CD4-positive, alpha-beta T cell treated with Interleukin-4 for 4 hours (primary cell): ENCODE measurements at places on chromosomes 1 and 21.
A peak's percentile ranks its signal among the peaks of the same experiment; 100 is the strongest.

DNA sequence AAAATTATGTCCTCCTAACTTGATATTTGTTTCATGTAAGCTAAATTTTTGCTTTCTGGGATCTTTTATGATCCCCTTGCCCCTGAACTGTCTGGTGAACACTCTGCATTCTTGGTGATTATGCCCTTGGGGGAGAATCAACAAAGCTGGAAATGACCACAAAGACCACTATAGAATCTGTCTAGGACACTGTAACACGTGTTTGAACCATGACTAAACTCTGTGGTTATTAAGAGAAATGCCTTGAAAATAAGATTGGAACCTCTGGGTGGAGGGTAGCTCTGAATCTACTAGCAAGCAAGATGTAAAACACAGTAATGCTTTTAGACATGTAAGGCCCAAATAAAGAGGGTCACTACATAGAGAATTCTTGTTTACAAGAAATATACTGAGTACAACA, 237.5 kb downstream of the HMCN1 start:
- DNase-seq = no peak

GRCh38 chr1:43052786-43053439, 94.2 kb upstream of the SLC2A1 start:
- DNase-seq = no peak

DNA sequence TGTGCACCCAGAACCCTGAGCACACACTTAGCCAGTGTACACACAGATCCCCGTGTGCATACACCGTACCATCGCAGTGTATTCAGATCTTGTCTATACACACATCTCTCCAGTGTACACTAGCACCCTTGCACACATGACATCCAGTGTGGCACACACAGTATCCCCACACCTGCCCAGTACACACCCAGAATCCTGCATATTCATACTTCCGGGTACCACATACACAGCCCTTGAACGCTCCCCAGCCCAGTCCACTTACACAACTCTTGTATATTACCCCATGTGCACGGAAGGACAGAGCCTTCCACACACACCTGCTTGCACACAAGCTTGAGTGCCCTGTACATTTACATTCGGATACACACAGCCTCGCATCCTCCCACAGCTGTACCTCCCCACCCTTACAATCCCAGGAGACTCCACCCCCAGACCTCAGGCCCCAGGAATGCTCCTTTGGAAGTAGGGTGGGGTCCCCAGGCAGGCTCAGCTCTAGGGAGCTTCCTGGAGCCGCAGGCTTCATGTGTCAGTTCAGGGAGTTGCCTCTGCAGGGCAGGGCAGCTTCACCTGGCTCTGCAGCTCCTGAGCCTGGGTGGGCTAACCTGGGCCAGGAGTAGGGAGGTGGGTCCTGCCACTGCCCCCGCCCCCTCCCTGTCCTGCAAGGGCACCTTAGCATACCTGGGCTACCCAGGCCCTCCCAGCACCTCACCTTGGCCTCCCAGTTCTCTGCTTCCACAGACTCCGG, 46.2 kb downstream of the AHDC1 start:
- DNase-seq = no peak

GRCh38 chr21:18041012-18041411, 203.6 kb upstream of the CHODL start:
- DNase-seq = peak; percentile 1

- DNase-seq = no peak
Measured at GRCh38 chr21:42022091-42022430, 11.9 kb upstream of the ZBTB21 start.

DNA sequence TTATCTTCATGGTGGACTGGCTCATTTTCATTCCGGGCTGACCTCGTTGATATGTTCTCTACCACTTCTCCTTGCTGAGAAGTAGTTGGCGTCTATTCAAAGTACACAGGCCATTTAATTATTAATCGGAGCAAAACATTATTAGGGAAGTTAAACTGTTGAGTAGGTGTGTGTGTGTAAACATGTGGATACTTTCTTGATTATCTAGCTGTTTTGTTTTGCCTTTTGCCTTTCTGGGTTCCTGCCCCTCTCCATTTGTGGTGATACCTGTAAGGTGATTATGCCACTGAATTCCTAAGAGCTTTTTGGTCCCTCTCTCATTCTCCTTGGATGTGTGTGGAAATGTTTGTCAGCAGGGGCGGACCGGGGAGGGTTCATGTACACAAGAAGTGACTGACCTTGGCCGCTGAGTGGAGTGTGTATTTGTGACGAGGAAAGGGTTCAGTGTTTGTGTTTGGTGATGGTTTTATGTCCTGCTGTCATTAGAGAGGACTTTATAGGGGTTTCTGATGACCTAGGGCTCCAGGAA, 56.6 kb upstream of the PPP2R5A start:
- no peak for DNase-seq

- no peak for DNase-seq
Measured at GRCh38 chr1:187689129-187689528, 860.4 kb downstream of the PLA2G4A start.

DNA sequence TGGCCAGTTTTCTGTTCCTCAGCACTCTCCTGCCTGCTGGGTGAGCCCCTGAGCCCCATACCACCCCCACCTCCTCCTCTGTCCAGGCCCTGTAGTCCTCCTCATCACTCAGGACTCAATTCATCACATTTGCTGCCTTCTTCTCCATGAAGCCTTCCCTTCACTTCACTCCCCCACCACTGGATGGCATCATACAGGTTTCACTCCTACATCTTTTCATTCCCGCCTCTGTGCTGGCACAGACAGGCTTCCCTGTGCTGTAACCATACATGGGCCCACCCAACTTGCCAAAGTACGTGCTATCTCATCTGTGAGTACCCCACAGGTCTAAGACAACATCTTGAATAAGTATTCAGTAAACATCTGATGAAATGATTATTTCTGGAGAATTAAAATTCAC, 56.9 kb downstream of the SLC45A1 start:
- no peak for DNase-seq

- DNase-seq = no peak
Measured at GRCh38 chr1:246179401-246179800, 327.7 kb downstream of the SMYD3 start.

DNA sequence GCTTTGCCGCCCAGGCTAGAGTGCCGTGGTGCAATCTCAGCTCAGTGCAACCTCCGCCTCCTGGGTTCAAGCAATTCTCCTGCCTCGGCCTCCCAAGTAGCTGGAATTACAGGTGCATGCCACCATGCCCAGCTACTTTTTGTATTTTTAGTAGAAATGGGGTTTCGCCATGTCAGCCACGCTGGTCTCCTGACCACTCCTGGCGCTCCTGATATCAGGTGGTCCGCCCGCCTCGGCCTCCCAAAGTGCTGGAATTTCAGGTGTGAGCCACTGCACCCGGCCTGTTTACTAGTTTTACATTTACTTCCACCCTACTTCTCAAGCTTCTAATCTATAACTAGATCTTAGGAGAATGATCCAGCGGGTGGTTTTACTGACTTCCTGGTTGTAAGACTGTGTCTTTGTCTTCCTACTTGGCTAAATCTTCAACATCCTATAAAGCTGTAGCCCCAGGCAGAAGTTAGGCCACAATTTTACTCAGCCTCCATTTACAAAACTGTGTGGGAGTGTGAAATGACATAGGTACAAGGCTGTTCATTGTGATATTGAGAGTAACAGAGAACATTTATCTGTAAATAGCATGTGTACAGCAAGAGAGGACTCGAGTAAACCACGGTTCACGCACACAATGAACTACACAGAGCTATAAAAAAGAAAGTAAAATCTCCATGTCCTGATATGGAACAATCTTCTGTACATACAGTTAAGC, 9.6 kb upstream of the POU2F1 start:
- DNase-seq = no peak

GRCh38 chr1:100266741-100267140, 725 bp downstream of the RTCA start:
- no peak for DNase-seq

GRCh38 chr1:178572604-178573003, 59.7 kb downstream of the TEX35 start:
- no peak for DNase-seq

GRCh38 chr1:36948606-36949005, 85.7 kb downstream of the GRIK3 start:
- no peak for DNase-seq

GRCh38 chr1:210629276-210629675, 300.6 kb downstream of the HHAT start:
- DNase-seq = no peak

DNA sequence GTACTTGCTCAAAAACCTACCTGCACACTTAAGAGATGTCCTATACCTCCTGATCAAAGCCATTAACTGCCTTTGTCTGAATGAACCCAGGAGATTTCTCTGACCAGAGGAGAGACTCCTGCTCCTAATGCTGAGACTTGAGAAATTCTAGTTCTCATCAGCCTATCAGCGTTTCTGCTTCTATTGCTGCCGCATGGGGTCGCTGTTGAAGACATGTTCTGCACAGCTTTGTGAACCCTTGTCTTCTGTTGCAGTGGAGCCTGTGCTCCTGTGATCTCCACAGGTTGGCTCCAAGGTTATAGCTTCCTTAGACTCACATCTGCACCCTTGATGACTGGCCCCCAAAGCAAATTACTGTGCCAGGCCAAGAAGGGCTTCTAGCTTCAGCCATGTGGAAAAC, 40.2 kb downstream of the EDN2 start:
- no peak for DNase-seq

- no peak for DNase-seq
Measured at GRCh38 chr1:228825840-228826484, 90.7 kb downstream of the RHOU start.

DNA sequence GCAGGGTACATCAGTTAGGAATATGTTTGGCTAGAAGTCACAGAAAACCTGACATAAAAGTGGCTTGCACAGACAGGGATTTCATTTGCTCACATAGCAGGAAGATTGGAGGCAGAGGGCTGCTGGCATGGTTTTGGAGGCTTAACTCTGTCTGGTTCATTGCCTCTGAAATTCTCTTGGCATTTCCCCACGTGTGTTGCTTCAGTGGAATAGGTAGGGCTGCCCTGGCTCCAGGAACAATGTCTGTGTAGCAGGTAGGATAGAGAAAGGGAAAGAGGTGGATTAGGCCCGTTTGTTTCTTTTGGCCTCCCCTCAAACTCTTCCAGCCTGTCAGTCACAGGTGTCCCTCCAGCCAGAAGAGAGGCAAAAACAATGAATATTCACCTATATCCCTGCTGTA, 20.5 kb upstream of the SIPA1L2 start:
- DNase-seq = no peak

DNA sequence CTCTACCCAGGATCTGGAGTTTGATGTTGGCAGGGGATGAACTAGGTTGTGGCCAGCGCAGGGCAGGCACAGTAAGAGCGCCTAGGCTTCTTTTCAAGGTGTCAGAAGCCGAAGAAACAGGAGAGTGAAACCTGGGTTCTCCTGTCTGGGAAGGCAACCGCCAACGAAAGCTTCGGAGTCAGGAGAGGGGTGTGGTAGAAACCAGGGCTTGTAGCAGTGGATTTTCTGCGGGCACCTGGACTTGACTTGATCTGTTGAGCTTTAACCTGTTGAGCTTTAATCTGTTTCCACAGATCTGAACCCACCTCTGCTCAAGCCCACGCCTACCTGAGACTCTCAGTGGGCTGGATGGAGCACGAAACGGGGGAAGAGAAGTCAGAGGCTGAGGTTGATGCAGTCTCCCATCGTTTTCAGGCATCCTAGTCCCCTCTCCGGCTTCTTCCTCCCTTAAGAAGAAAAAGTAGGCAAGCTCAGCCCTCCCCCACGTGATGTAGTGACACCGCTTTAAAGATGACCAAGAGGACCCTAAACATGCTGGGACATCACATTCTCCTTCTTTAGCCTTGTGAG, 9.3 kb downstream of the HLX start:
- DNase-seq = no peak

DNA sequence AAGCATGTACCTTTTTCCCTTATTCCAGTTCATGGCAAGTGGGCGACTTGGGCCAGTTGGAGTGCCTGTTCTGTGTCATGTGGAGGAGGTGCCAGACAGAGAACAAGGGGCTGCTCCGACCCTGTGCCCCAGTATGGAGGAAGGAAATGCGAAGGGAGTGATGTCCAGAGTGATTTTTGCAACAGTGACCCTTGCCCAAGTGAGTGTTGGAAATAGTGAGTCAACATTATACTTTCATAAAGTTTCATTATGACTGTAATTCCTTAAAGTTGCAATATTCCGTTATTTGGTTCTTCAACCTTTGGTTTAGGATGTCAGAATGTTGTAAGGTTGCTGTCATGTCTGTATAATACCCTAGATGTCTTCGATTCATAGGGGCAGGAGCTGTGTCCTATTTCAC, 230.5 kb downstream of the TPR start:
- DNase-seq = no peak

GRCh38 chr1:232909752-232910151, 40.7 kb upstream of the NTPCR start:
- no peak for DNase-seq

DNA sequence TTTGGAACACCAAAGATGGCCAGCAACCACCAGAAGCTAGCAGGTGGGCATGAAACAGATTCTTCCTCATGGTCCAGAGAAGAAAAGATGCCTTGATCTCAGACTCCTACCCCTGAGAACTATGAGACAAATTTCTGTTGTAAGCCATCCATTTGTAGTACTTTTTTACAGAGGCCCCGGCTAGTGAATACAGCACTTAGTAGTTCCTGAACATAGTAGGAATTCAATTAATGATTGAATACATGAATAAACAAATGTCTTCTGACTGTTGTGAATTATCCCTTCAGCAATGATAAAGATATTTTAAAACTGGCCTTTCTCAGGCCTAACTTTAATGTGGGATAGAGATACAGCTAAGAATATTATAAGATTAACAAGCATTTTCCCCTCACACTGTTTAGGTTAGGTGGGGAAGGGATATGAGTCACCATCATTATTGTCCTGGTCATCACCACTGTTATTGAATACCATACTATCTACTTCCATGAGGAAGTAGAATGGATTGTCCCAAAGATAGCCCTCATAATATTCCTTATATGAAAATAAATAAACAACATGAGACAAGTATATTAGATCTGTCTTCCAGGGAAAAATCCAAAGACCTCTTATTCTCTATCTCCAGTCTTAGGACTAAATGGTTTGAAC, 51.4 kb downstream of the ADCY10 start:
- no peak for DNase-seq

GRCh38 chr1:33997127-33998036, 133.5 kb downstream of the HMGB4 start:
- DNase-seq = no peak

DNA sequence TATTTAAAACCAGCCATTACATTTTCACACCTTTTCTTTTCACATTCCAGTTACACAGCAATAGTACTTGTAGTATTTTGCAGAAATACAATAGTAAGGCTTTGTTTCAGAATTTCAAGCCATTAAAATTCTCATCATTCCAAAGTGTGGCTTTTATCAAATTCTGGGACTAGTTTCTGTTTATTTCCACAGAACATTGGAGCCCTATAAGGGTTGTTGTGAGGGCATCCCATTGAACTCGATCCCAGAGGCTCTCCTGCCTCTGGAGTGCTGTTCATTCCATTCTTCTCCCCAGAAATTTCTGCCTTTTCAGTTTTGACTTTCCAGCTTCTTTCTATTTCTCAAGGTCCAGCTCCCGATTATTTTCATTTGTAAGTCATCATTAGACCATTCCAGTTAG, 645.5 kb downstream of the ADGRL2 start:
- no peak for DNase-seq
